ENCODE measurements at places on chromosomes 12 and 14.

DNA sequence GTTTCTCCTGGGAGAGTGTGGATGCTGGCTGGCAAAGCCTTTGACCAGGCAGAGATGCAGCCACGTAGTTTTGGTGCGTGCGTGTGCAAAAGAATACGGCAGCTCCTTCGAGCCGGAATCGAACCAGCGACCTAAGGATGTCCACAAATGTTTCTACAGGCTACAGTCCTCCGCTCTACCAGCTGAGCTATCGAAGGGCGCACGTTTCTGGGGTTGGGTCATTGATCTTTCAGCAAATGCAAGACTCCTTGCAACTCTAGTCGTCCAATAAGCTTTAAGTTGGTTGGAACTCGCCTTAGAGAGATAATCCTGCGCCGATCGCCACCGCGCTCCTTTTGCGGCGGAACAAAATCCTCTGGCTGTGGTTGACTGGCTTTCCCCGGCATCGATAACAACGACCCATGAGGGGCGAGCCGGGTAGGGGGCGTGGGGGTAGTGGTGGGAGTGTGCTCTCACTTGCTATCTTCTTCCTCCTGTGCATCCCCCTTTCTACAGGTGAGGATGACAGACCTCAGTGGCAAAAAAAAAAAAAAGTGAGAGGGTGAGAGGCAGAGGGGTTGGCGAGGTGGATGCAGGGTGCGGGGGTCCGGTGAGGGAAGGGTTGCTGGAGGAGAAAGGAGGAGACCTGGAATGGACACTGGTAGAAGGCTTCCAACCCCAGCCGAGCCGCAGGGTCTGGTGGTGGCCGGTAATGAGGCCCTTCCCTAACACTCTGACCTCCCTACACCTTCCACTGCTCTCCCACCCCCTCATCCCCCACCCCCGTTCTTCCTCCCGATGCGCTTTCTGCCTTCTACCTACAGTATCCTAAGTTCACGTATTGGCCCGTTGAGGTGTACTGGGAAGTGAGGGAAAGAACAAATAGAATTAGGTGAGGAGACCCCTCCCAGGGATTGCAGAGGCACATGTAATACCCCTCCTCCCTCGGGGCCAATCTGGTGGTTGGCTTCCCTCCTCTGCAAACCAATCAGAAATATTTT is 11.8 kb upstream of the OR6S1 start:
- DNase-seq: no peak

DNA sequence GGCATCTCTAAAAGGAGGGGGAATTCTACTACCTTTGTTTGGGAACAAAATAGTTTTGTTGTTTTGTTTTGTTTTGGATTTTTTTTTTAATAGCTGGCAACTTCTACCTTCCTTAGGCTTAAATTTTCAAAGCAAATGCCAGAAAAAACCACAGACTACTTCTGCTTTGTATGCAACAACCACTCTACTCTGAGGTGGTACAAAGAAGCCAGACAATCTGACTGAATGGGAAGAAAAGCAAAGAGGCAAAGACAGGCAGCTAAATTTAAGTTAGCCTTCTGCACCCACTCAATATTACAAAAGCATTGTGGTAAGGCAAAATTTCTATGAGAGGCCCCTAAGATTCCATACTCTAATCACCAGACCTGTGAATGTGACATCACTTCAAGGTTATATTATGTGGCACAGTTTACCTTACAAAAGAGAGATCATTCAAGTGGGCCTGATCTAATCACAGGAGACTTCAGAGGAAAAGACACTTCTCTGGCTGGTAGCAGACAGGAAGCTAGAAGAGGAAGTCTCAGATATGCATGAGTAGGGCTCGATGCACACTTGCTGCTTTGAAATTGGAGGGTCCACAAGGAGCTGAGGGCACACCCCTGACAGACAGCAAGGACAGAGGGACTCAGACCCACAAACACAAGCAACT is 566.6 kb downstream of the RPS29 start:
- no peak for DNase-seq

- no peak for DNase-seq
These were observed 64.9 kb downstream of the ETNK1 start for GRCh38 chr12:22689876-22690275.

DNA sequence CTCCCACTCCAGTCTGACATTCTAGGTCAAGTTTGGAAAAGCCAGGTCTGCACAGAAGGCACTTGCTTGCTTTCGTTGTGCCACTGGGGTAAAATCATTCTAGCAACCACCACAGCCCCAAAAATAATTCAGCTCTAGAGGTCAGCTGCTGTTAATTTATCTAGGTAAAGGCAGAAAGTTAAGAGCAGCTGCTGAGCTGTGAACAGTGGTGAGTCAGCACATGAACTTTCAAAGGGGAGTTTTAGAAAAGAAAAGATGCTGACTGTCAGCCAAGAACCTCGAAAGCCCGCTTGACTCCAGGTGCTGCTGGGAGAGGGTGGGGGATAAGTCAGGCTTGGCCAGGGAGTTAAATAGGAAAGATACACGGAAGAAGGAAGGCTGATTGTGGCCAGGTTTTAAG is 12.7 kb downstream of the CCDC197 start:
- DNase-seq: no peak

- no peak for DNase-seq
These were observed 229.2 kb downstream of the EMP1 start for GRCh38 chr12:13425766-13426165.

- no peak for DNase-seq
These were observed 45.2 kb downstream of the GRIP1 start for GRCh38 chr12:66633676-66634075.

GRCh38 chr12:91515944-91516694 is 333.5 kb upstream of the DCN start:
- no peak for DNase-seq

- DNase-seq: no peak
These were observed 3.0 kb upstream of the METTL17 start for GRCh38 chr14:20986811-20987210.

- DNase-seq: no peak
These were observed 472.1 kb downstream of the BCL11B start for GRCh38 chr14:98799891-98800290.

- DNase-seq: no peak
These were observed 121.2 kb downstream of the RAD51B start for GRCh38 chr14:67940486-67941455.

- no peak for DNase-seq
These were observed 7.7 kb downstream of the SETD3 start for GRCh38 chr14:99472937-99473336.

- no peak for DNase-seq
These were observed 155.3 kb downstream of the KICS2 start for GRCh38 chr12:64066776-64067175.

- DNase-seq: no peak
These were observed 46.8 kb upstream of the PCED1B start for GRCh38 chr12:47032644-47033043.

GRCh38 chr14:33184587-33184986 is 245.9 kb downstream of the NPAS3 start:
- DNase-seq: no peak

- no peak for DNase-seq
These were observed 36.8 kb downstream of the IL31 start for GRCh38 chr12:122137229-122137628.

DNA sequence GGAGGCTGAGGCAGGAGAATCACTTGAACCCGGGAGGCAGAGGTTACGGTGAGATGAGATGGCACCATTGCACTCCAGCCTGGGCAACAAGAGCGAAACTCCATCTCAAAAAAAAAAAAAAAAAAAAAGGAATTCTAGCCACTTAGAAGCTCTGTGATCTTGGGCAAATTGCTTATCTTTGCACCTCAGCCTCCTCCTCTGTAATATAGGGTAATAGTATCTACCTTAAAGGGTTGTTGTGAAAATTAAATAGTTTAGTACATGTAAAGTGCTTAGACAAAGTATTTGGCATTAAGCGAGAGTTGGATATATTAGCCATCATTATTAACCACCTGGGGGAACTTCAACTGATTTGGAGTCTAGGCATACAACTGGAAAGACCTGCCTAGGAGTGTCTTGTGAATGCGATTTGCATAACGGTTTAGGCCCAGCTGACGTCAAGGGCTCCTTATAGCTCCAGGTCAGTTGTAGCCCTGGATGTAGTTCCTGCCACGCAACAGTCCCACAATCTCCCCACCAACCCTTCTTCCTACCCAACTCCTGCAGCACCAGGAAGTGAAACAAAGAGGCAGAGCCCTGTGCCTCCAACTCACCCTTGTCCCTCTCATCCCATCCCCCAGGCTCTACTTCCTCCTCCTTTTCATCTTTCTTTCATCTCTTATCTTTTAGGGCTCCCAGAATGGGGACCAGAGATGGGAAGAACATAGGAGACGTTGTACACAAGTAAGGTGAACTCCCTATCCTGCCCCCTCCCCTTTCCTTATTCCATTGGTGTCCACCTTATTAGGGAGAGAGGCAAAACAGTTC is 2.1 kb upstream of the IL23A start:
- no peak for DNase-seq

GRCh38 chr14:38286452-38286851 is 30.6 kb upstream of the CLEC14A start:
- DNase-seq: no peak

DNA sequence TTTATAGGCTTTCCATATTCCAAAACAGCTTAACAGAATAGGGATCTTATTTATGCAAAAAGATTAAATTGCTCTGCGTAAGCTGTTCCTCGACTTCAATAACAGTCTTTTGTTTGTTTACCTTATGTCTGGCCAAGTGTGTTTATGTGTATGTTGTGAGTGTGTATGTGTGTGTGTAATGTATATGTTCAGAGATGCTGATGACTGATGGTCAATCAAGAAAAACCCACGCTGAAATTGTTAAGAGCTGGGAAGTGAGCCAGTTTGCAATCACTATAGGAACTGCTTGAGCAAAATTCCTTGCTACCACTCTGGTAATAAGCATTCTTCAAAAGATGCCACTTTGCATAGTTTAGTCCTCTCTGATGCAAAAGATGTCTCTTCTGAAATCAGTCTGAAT is 59.6 kb downstream of the PRKD1 start:
- no peak for DNase-seq

DNA sequence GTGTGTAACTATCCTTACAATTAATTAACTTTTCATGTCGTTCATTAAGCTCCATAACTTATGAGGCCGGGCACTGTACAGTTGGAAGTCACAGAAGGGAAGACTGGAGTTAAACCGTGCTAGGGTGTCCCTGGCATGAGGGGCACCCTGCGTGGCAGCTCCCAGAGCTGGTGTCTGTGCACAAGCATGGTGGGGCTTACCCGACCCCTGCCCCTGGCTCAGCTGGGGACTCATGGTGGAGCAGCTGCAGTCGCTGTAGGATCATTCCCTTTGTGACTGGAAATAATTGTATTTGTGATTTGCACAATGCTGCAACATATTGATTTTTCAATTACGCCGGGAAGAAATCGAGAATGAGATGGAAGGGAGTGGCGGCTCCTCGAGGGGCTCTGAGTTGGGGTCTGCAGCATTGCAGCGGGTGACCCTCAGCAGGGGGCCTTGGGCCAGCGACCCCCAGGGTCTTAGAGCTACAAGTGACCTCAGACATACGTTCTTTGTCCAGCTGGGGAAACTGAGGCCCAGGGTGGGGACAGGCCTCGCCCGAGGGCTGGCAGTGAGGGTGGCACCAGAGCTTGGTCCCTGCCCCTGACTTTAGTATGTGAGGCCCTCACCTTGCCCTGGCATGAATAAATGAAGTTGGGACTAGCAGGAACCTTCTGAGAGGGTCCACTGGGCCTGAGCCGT is 125.4 kb downstream of the KIF26A start:
- DNase-seq: no peak

DNA sequence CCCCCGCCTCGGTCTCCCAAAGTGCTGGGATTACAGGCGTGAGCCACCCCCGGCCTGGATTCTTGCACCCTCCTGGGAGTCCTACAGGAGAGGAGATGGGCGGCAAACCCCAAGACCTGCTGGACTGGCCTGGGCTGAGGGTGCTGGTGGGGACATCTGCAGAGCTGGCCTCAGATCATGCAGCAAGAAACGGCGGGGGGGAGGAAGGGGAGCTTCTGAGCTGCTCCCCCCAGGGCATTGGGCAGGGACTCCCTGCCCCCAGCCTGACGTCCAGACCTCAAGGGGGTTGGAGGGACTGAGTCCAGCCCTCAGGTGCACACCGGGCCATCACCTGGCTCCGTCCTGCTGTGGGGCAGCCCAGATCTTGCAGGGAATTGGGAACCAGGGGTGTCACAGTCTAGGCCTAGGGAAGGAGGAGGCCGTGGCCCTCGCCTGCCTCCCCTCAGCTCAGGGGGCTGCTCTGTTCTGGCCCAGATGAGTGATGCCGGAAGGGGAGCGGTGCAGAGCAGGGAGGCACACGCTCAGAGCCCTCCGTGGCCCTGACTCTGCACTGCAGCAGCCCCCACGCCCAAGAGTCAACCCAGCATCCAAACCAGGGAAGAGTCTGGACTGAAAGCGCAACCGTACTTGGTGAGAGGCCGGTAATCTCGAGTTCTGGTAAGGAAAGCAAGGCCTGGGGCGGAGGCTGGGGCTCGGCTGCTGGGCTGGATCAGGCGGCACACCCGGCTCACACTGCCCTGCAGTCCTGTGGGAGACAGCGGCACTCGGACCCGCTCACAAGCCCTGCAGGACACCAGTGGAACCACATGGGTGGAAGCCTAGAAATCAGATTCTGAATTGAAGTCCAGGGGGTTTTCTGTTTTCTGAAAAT is 8.9 kb upstream of the AMN start:
- no peak for DNase-seq

- no peak for DNase-seq
These were observed 691.8 kb downstream of the TMEM121 start for GRCh38 chr14:106218174-106218573.

DNA sequence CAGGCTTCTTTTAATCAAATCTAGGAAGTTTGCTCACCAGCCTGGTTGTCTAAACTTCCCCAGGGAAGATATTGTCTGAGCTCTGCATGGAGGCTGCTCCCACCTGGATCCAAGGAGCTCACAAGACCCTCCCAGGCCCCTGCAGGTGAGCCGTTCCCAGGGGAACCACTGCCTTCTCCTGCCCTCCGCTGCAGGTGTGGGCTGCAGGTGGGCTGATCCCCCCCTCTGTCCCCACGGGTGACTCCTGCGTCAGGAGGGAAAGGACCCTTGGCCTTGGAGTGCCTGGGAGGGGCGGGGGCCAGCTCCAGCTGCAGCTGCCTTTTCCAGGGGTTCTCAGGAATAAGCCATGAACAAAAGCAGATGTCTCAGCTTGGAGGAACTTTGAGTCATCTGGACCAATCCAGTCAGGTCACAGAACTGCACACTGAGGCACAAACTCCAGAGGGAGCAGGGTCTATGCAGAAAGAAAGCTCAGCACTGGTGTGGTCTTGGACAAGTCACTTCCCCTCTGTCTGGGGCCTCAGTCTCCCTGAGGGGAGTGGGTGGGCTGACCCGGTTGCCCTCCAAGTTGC is 246.6 kb upstream of the RTL1 start:
- DNase-seq: no peak

GRCh38 chr14:26403760-26404159 is 194.1 kb downstream of the NOVA1 start:
- DNase-seq: no peak
